ENCODE measurements at places on chromosomes 7 and 10.

- DNase-seq, result no peak
Observed at GRCh38 chr10:120735773-120736371, 115.3 kb upstream of the WDR11 start.

- DNase-seq, result peak; percentile 82
Observed at GRCh38 chr7:140230516-140230860, 53.7 kb upstream of the KDM7A start.

- no peak for DNase-seq
Observed at GRCh38 chr7:84237533-84238173, 43.1 kb upstream of the SEMA3A start.

DNA sequence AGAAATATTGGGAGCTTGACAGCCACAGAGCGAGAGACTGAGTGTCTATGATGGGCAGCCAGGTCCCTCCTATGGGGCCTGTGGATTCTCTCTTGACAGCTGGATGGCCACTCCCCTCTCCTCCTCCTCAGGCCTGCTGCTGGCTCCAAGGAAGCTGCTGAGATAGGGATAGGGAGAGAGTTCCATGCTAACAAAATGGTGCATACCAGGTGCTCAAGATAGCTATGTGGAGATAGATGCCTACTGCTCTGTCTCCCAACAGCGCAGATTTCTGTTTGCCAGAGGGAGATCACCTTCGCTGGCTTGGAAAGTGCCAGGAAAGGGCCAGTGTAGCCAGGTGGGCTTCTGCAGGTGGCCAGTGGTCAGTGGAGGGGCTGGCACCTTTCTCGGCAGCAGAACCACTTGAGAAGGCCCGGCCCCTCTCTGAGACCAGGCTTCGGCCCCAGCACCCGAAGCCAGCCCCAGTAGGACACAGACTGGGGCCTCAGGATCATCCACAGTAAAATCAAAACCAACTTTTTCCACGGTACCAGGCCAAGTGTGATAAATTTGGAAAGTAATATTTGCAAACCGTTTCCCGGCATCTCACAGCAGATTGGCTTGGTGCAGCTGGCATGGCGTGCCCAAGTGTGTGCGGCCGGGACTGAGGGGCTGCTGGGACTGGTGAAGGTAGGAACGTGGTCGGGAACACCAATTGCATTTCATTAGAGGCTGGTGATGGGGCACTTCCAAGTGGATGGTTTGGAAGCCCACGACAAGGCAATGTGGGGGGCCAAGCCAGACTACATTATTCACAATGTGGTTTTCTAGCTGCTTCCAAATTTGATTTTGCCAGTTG is 139.6 kb downstream of the PTPN20 start:
- no peak for DNase-seq

DNA sequence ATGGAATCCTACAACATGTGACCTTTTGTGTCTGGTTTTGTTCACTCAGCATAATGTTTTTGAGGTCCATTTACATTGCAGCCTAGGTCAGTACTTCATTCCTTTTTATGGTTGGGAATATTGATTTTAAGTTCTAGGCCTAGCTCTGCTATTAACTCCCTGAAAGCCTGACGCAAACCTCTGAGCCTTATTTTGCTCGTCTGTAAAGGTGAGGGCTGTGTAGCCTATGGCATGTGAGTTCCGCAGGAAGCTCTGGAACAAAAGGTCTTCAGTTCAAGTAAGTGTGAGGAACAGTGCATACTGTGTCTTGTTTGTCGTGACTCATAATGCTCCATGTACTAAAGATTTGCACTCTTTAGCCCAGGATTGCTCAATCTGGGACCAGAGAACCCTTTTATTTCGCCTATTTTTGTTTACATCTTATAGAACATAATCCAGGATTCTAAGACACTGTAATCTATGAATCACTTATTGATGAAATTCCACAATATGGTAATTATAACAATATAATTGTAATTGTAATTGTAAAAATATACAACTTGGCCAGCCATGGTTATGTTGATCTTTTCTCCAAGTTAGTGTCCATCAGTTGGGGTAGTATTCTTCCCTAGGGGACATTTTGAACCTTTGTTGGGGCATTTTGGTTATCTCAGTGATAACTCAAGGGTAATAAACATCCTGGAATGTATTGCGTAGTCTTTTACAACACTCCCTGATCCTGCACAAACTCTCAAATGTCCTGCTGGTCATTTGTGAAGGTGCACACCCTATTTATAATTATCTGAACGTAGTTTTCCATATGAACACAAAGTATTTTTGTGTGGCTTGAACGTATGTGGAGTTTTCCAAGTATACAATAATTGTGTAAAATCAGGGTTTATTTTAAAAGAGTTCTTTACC is 184.7 kb downstream of the VTI1A start:
- DNase-seq, result no peak

- DNase-seq, result no peak
Observed at GRCh38 chr10:60387531-60387930, 2.1 kb downstream of the ANK3 start.
